Right atrium auricular region (tissue), 2 donors: ENCODE measurements at places on chromosomes 13 and 19. TPM values are rescaled to one million over a fixed set of nuclear protein-coding genes. Genes with fewer than 3 reads are reported as not detected.

GRCh38 chr13:97491452-97491851, 57.5 kb downstream of the RAP2A start:
- DNase-seq: no peak

GRCh38 chr13:101747039-101747438, 294.6 kb downstream of the ITGBL1 start:
- DNase-seq: no peak

The BICRA gene
- 12.6 TPM for total RNA-seq

The CEACAM8 gene
- not detected for total RNA-seq

- no peak for DNase-seq
Measured at GRCh38 chr13:41312176-41312500, 1.1 kb downstream of the NAA16 start.
